ENCODE measurements at places on chromosomes 6 and 20. TPM values are rescaled to one million over a fixed set of nuclear protein-coding genes. Genes with fewer than 3 reads are reported as not detected.

DNA sequence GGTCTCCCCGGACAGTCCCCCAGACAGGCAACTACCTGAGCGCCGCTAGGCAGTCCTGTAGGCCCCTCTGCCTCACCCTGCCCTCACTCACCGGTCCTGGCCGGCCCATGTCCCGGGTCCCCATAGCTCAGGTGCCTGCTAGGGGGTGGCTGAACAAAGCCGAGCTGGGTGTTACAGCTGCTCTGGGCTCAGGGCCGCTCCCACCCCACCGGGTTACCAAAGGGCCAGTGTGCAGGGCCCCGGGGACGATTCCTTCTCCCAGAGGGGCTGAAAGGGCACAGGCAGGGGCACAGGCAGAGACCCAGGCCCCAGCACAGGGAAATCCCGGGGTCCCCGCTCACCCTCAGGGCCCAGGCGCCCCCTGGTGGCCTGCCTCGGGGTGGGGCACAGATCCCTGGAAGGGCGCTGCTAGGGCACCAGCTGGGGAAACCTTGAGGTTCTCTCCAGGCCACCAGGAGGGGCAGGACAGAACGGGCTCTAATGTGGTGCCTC is 118.4 kb downstream of the GRM4 start:
- DNase-seq: no peak

- DNase-seq: no peak
Observed at GRCh38 chr6:43093436-43094289, 17.5 kb downstream of the PTK7 start.

- no peak for DNase-seq
Observed at GRCh38 chr20:57594092-57594951, 25.9 kb downstream of the ZBP1 start.

GRCh38 chr6:32092760-32093497 is 16.2 kb downstream of the TNXB start:
- no peak for DNase-seq

GRCh38 chr6:139277161-139277560 is 14.6 kb downstream of the TXLNB start:
- DNase-seq: no peak

GRCh38 chr20:36496707-36497669 is 44.3 kb upstream of the MYL9 start:
- DNase-seq: no peak

- no peak for DNase-seq
Observed at GRCh38 chr6:22437665-22438064, 131.7 kb upstream of the HDGFL1 start.

DNA sequence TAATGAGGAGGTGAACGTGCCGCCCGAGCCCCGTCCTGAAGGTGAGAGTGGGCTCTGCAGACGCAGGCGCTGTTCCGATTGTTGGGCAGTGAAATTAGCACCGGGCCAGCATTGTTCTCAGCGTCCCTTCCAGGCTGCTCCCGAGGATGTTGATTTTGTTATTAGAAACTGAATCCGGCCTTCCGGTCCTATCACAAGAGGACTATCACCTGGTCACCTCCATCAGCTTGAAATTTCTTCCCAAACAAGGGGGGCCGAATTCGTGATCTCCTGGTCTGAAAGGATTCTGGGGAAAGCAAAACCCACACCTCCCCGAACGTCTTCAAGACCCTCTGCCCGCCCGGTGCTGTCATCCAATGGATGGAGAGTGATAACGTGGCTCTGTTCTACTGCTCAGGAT is 186.0 kb downstream of the TAF4 start:
- DNase-seq: no peak

DNA sequence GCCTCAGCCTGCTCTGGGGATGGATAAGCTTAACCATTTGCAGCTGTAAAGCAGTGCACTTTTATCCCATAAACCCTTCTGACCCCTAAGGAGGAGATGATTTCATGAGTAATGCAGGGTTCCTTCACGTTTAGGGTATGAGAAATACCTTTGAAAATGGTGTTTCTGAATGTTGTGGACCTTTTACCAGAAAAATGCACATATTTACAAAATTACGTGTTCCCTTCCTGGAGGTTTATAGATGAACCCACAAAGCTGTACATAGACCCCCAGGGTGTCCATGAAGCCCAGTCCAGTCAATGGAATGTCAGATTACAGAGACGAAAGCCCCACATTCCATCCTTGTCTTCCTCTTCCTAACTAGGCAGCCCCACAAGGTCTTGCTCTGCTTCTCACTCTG is 78.6 kb upstream of the INSM1 start:
- no peak for DNase-seq

- DNase-seq: peak; percentile 9
Observed at GRCh38 chr20:25061821-25062530, 4.0 kb upstream of the ACSS1 start.

TREM1 gene
- not detected for total RNA-seq

LPA gene
- total RNA-seq: not detected

TNF gene
- not detected for total RNA-seq

Measured in PC-9 (cell line).